ENCODE measurements at places on chromosomes 1 and 21.

- DNase-seq = peak; percentile 46
These were observed 24.8 kb downstream of the MARK1 start for GRCh38 chr1:220552672-220553260.

DNA sequence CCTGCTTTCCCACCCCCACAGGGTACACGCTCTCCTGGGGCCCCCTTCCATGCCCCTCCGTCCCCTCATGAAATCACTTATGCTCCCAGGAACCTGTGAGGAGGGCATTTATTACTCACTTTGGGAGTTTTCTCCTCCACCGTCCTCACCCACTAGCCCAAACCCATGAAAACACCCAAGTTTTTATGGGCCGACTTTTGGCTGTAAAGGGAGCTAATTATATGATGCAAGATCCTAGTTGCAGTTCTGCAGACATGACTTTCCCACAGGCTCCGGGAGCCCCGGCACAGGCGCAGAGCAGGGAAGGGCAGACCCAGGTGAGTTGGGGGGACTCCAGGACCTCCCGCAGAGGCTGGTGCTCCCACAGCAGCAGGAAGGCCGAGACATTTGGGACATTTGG is 29.7 kb downstream of the EPHA2 start:
- DNase-seq = no peak

DNA sequence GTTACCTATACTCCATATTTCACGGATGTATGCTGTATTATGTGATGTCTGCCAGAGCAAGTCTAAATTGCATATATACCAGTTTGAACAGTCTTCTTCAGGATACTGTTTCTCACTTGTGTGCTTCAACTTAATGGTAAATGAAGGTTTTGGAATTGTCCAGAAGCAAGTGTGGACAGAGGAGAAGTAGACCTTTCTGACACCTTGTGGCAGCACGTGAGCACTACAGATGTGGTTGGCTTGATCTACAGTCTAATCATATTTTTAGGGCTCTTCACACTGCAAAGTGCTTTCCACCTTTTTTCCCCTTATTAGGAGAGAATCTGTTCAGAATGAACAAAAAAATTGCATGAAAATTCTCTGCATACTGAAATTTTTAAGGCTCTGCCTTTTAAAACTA is 10.9 kb downstream of the MORC3 start:
- DNase-seq = peak; percentile 44

GRCh38 chr1:110390692-110391245 is at the start of gene SLC16A4:
Gene SLC16A4, minus strand, starts transcription at chr1:110391026. Its CDS starts 1,703 bp downstream, at chr1:110389323.
- peak; percentile 19 for DNase-seq

GRCh38 chr1:180542113-180542837 is 16.5 kb upstream of the OVAAL start:
- DNase-seq = no peak

GRCh38 chr21:45146306-45146705 is 71.9 kb downstream of the ADARB1 start:
- DNase-seq = no peak

DNA sequence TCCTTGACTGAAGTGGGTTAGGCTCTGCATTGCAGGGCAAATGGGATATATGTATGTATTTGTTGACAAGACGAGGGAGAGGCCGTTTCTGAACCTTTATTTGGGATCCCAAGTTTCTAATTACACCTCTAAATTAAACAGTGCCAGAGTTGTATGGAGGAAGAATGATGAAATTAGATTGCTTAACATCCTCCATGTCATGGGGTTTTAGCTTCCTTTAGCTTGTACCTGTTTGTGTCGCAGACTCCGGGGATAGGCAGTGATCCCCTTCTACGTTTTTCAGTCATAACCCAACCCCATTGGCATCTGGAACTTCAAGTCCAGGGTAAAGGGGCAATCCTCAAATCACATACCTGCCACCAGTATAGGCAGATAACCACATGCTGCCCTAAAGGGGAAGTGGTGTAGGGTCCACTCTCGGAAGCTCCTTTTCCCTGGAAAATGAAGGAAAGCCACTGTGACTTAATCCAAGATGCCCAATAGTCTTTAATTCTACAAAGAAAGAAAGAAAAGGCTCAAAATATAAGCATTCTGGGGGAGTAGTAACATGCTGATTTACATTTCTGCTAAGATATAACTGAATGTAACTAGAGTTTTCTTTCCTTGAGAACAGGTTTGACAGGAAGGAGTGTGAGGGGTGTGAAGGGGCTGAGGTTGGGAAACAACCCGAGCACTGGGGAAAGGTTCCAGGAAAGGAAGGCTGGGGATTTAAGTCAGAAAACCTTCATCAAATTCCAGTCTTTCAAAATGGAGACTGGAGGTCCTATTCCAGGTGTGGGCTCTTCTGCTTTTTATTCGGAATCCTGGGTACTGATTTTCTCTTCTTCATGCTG is 77.6 kb downstream of the RGL1 start:
- no peak for DNase-seq

DNA sequence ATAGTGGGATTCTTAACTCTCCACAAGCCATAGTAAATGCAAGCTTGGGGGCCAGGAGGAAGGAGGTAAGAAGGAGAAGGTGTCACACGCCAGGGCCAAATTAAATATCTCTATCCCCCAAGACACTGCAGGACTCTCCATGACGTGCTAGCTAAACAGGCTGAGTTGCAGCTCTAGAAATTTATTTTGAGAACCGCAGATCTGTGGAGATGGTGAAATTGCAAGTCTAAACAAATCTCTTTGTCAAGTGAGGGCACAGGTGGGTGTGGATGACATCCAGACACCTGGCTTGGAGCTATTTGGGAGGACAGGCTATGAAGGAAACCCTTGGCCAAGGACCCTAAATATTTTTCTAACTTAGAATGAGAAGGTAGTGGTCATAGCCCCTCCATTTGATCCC is 39.5 kb upstream of the USP1 start:
- DNase-seq = no peak

GRCh38 chr1:23126801-23127200 is 41.9 kb downstream of the LUZP1 start:
- peak; percentile 63 for DNase-seq

DNA sequence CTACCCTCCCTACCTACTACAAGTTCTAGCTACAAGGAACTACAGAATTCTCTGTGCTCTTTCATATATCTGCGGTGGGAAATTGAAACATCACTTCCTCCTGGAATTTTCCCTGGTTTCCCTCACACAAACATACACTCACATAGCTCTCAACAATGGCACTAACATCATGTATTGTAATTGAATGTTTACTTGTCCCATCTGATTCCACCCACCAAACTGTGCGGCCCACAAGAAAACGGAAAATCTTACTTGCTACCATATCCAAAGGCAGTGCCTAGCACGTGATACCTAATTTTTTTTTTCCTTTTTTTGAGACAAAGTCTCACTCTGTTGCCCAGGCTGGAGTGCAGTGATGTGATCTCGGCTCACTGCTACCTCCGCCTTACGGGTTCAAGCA is 33.9 kb downstream of the NDC1 start:
- no peak for DNase-seq

DNA sequence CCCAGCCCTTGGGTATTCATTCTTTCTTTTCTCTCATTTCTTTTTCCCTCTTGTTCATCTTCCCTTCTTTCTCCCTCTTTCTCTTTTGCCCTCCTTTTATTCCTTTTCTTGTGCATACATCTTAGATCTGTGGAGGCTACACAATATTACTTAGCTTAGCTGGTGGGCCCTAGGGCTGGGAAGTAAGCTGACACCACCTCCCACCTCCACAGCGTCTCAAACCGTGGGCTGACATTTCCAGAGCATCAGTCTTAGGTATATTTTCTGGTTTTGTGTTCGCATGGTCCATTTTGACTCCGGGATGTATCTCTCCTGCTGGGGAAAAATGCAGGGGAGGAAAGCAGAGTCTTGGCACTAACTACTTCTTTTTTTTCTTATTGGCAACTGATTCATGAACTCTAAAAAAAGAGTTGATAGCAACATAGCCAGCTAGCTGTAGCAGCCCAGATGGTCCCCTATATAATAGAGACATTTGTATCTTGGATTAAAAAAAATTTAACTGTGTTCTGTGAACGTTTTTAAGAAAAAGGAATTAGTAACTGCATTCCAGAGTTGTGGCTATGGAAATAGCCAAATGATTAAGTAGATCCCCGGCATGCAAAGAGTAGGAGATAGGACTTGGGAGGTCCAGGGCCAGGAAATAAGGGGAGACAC is 15.5 kb downstream of the CNIH3 start:
- no peak for DNase-seq

- no peak for DNase-seq
These were observed 27.7 kb upstream of the AJAP1 start for GRCh38 chr1:4626560-4627319.

DNA sequence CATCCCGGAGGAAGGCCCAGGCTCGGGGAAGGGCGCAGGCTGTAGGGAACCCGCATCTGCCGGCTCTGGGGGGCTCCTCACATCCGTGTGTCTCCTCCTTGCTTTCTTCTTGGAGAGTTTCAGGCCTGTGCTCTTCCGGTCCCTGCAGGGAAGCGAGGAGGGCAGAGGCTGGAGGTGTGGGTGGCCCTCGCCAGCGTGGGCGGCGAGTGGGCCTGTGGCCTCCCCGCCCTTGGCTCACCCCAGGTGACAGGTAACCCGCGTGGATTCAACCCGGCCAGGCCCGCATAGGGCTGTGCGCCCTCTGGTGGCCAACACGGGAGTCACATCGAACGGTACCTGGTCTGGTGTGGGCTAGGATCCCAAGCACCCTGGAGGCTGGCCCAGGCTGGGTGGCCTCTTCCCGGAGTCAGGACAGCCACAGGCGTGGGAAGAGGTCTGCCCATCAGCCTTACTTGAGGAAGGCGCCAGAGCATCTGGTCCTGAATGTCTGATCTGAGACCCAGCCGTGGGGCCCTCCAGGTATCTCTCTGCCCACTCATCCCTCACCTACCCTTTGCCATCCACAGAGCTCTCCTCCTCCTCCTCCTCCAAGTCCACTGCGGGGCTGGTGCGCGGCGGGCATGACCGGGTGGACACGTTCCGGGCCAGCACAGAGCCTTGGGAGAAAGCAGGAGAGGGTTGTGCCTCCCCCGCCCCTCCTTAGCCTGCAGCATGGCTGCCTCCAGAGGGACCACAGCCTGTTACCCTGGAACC is 9.6 kb upstream of the TNFRSF25 start:
- DNase-seq = peak; percentile 74

DNA sequence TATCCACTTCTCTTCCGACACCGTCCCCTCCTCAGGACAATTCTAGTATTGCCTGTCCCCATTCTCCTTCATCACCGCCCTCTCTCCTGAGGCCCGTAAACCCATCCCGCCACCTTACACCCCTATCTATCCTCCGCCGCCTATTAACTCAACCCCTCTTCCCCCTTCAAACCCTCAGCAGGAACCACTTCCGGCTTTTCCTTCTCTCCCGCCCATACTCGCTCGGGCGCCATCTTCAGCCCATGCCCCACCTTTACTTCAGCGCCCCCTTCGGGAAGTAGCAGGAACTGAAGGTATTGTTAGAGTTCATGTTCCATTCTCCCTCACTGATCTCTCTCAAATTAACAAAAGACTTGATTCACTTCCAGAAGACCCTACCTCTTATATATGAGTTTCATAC is 31.6 kb downstream of the VN1R5 start:
- DNase-seq = no peak

DNA sequence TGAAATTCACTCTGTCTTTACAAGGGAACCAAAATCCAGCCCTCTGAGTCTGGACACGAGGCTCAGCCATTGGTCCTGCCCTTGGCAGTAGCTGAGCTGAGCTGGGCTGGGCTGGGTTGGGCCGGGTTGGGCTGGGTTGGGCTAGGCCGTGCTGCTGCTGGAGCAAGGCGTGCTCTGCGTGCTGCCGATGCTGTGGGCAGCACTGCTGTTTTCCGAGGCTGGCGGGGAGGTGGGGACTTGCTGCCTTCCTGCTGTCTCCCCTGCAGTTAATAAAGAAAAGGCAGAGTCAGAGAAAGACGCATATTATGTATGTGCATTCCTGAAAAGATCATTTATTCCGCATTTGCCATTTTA is 182.9 kb downstream of the CDC7 start:
- no peak for DNase-seq

- no peak for DNase-seq
These were observed 718.3 kb upstream of the PTBP2 start for GRCh38 chr1:96002969-96003964.

- DNase-seq = no peak
These were observed 16.1 kb upstream of the ETV3 start for GRCh38 chr1:157154291-157154690.

DNA sequence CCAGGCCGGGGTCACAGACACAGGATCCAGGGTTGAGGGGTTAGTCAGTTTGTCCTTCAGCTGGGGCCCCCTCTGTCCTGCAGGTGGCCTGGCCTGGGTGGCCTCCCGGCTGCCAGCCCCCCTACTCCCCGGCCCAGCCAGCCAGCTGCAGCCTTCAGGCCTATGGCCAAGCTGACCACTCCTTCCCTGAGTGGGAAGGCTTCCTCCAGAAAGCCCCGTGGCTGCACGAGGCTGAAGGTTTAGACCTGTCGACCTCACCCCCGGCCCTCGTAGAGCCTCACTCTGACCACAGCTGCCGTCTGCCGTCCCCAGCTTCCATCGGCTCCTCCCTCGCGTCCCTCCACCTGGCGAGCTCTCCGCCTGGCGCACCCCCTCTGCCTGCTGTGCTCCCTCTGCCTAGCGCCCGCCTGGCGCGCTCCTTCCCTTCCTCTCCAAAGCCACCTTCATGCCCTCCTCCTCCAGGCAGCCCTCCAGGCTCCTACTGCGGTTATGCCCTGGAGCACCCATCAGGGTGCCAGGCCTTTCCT is 9.6 kb downstream of the TTLL10 start:
- no peak for DNase-seq

- DNase-seq = no peak
These were observed 23.5 kb downstream of the UBE2T start for GRCh38 chr1:202317941-202318925.

DNA sequence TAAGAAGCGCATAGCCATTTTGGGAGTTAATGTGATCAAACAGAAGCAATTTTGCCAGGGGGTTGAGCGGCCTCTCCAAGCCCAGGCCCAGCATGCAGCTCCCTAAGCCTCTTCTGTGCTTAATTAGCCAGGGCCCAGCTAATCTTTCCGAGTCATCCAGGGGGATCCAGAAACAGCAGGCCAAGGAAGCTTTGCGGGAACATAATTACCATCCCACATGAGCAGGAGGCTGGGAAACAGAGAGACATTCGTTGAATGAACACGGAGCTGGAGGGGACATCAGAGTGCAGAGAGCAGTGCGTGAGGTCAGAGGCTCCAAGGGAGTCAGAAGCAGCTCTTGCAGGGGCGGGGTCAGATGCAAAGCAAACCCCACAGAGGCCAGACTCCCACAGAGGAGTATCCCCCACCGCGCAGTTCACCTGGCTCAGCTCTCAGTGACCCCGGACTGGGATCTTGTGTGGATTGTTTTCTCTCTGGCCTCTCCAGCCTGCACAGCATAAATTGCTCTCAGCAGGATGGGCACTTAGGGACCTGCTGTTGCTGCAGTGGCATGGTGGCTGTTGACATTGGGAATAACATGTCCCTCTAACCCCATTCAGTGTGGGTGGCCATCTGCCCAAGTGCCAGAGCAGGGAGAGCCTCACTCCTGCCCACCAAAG is 657.4 kb downstream of the AJAP1 start:
- no peak for DNase-seq

GRCh38 chr1:36699113-36699911 is 216.6 kb upstream of the CSF3R start:
- DNase-seq = no peak

GRCh38 chr1:38657207-38657840 is 202.2 kb downstream of the RRAGC start:
- DNase-seq = no peak

GRCh38 chr1:117339866-117340700 is 27.2 kb upstream of the MAN1A2 start:
- peak; percentile 14 for DNase-seq

GRCh38 chr1:181551249-181551648 is 67.9 kb downstream of the CACNA1E start:
- DNase-seq = no peak

GRCh38 chr1:87864676-87865075 is 536.0 kb downstream of the LMO4 start:
- no peak for DNase-seq

All from RWPE1 (cell line).